ENCODE measurements at places on chromosomes 12 and 14.

DNA sequence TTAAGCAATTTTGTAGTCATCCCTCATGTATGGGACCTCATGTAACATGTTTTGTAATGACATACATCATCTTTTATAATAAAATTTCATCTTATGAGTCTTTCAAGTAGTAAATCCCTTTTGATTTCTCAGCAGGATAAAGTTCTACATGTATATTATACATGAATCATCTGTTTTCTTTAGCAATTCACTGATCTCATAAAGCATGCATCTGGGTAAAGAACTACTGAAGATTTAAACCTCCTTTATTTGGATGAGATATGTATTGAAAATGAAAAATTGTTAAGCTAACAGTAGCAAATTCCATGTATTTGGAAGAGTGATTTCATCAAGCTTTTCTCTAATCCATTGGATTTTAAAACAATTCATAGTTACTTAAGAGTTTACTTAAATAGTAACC, 126.9 kb downstream of the KITLG start:
- no peak for DNase-seq

DNA sequence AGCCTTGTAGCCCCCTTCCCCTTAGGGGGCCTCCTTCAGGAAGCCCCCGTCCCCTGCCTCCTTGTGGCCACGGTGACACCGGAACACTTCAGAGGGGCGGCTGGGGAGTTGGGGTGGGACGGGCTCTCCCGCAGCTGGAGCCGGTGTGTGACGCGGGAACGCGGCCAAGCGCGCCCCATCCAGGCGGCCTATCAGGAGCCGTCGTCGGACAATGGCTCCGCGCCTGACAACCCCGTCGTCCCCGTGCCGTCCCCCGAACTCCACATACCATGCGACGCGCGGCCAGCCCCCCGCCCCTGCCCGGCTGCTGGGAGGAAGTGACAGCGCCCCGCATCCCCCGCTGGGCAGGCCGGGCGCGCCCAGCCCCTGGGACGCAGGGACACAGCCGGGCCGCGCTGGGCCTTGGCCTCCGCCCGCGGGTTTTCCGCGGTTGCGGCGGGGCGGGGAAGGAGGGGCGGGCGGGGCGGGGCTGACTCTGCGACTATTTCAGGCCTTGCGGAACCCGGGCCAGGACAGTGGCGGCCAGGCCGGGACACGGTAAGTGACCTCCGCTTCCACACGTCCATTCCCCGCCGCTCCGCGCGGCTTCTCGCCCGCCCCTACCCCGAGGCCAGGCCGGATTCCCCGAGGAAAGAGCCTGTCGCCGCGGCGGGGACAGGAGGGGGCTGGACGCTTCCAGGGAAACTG, at the start of gene TNFAIP2:
Gene TNFAIP2 (plus strand): TSS at position 515 of the 687 bp plus-strand sequence. CDS start 2,997 bp downstream, outside the sequence.
- no peak for DNase-seq

DNA sequence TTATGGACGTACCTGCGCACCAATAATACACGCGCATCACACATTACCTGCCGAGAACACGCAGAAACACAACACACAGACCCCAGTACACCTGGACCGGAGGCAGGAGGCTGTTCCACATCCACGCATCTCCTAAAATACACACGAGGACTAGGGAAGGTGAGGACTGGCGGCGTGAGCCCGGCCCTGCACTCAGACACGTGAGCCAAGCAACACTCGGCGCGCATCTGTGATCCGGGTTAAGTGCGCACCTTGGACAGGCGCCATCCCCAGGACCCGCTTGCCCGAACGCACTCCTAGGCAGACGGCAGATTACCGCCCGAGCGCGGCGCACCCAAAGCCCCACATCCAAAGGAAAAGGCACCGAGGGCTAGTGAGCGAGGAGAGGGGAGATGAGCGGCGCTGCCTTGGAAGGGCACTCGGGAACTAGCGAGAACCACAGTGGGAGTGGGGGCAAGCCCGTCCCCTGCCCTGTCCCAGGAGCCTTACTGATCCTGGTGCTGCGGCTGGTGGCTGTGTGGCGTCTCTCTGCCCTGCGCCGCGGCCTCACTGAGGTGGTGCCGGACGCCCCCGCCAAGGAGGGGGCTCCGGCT, 417 bp downstream of the GLS2 start:
- DNase-seq: no peak

GRCh38 chr12:118840399-118840798, 140.9 kb upstream of the SRRM4 start:
- DNase-seq: no peak

DNA sequence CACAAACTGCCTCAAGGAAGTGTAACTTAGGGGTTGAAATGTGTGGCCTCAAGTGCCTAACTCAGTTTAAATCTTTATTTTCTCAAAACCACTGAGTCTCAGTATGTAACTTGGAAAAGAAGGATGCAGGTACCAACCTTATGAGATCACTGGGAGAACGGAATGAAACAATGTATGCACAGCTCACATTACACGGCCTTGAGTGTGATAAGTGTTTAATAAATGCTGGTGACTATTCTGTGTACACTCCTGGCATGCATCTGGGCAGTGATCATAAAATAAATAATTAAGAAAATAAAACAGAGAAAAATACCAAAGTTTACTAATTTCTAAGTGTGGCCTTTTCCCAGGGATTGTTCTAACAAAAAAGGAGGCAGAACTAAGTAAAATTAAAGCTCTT, 974.5 kb upstream of the FLRT2 start:
- no peak for DNase-seq

DNA sequence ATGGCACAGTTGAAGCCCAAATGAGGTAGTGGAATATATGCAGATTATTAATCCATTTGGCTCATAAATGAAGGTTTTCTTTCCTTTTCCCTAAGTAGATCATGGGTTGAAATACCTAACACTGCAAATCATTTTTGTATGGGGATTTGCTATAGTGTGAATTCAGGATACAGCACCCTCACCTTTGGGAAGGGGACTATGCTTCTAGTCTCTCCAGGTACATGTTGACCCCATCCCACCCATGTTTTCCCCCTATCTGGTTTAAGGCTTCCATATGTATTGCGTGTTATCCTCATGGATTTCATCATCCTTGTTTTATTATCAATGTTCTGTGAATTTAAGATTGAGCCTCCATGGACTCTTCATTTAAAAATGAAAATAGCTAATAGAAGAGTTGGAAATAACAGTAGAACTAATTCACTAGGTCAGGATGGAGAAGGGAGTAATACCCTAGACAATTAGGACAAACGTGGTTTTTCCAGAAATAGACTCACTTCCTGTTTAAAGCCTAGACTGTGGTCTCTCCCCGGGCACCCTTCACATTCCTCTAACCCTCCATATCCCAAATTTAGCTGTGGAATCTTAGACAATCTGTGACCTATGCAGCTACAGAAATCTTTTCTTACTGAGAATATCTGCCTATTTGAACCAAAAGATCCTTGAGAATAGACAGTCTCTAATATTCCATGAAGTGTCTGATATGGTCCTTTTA, 56.5 kb downstream of the DAD1 start:
- no peak for DNase-seq

DNA sequence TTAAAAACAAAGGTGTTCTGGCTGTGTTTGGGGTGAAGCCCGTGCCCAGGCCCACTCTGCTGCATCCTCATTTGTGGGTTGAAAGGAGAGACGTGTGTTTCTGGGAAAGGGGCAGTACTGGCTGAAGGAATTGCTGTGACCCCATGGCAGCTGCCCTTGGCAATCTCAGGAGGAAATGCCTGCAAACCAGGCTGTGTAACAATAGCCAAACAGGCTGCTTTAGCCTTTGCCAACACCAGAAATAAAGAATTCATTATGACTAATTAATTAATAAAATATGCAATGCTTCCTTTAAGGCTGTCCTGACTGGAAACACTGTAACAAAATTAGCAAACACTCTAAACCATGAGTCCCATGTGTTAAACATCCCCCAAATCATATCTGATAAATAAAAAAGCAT, 53.0 kb upstream of the KRR1 start:
- DNase-seq: no peak

DNA sequence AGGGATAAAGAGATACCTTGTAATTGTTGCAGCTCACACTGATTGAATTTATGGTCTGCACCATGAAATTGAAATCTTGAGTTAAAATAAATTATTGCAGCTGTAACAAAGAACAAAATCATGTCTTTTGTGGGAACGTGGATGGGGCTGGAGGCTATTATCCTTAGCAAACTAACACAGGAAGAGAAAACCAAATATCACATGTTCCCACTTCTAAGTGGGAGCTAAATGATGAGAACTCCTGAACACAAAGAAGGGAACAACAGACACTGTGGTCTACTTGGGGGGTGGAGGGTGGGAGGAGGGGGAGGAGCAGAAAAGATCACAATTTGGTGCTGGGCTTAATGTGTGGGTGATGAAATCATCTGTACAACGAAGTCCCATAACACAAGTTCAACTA, 22.6 kb downstream of the ERP27 start:
- no peak for DNase-seq

DNA sequence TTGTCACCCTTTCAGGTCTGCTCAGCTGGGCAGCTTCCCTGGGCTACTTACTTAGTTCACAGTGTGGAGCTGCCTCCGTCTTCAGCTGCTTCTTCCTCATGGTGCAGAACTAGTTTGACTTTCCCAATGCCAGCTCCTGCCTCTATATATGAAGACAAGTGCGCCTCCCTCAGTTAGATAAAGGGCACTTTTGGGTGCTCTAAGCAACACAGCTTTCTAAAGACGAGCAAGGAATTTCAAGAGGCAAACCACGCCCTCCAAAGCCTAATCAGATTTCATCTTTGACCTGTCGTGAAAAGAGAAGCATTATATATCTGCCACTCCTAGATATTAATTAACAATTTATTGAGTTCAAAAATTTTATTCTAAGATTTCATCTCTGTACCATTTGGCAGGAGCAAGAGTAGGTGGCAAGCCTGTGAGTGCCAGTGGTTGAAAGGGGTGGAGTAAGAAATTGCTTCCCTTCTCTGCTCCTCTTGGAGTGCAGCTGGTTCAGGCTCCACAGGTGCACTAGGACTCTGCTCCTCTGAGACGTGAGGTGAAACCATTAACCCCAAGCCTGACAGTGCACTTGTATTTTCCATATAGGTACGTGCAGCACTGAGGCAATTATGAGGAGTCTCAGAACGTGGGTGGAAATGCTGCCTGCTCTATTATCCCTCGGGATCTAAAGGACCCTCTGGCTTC, 2.1 kb upstream of the SLC11A2 start:
- no peak for DNase-seq

GRCh38 chr12:85279449-85280164, 413 bp upstream of the ALX1 start:
- DNase-seq: no peak

DNA sequence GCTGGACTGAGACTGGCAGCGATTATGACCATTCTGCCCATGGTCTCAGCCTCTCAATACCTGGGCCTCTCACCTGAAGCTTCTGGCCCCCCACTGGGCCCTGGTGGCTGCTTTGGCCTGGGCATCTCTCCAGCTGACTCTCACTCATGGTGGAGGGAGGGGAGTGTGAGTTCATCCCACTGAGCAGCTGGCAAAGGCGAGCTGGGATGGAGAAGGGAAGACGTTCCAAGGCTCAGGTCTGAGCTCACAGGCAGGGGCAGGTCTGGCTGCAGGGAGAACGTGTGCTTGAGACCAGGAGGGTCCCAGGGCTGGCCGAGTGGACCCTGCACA, 103.5 kb downstream of the TMEM121 start:
- DNase-seq: no peak

DNA sequence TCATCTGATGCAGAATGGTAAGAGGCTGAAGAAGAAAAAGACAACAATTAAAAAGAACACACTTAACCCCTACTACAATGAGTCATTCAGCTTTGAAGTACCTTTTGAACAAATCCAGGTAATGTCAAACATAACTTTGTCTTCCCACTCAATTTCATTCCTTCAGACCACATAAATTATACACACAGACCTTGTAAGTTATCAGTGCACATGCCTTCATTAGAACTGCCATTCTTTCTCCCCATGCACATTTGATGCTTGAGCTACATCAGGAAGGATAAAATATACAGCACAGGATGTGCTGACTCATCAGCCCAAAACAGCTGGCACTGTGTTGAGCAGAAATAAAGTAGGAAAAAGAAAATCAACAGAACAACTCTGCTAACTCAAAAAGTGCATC, 246.7 kb downstream of the PAWR start:
- no peak for DNase-seq

DNA sequence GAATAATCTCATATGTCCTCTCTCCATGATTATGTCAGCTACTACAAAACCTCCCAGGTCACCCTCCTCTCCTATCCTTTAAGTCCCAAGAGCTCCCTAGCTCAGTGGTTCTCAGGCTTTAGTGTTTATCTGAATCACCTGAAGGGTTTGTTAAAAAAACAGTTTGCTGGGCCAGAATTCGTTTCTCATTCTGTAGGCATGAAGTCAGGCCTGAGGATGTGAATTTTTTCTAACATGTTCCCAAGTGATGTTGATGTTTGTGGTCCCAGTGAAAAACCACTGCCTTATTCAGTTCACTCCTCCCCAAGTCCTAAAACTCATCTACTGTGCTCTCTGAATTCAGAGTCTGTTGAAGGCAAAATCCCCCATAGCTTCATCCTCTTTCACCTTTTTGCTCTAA, 241.4 kb downstream of the ETNK1 start:
- no peak for DNase-seq

DNA sequence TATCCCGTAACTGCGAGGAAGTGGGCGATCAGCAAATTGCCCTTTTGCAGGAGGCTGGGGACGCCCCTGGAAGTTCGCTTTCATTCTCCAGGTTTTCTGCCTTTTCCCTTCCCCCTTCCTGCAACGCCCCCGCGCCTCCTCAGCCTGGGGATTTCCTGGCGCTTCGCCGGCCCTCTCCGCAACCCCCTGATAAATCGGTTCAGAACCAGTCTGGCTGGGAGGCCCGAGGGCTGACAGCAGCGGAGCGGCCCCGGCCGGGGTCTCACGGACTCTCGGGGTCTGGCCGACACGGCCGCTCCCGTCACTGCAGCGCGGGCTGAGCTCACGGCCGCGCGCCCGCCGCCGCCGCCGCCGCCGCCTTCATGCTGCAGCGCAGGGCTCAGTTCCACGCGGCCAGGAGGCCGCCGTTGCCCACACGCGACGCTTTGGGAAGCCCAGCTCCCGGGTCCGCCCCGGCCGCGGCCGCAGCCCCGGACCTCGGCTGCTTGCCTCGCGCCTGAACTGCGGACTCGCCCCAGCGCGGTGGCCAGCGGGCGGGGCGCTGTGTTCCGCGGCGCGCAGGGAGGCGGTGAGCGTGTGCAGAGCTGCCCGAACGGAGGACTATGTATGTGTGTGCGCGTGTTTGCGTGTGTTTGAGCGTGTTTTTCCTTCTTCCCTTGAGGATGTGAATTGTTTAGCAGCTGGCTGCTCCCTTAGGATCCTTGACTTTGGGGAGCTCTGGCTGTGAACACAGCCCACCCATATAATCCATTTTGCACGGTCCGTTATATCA, at the start of gene LRFN5:
Gene LRFN5 (plus strand): TSS at position 345 of the 772 bp plus-strand sequence.
- DNase-seq: no peak

GRCh38 chr12:52395761-52396434, 10.2 kb downstream of the KRT82 start:
- DNase-seq: no peak

DNA sequence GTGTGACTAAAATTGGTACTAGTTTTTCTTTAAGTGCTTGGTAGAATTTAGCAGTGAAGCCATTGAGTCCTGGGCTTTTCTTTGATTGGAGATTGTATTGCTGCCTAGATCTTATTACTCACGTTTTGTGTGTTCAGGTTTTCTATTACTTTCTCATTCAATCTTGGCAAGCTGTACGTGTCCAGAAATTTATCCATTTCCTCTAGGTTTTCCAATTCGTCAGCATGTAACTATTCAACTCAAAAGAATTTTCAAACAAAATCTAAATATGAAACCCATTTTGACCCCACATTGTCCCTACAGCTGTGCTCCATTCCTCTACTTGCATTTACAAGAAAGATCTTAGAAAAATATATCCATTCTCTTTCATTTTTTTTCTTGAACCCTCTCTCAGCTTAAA, 1613.4 kb upstream of the SEL1L start:
- DNase-seq: no peak

GRCh38 chr12:325906-326305, 63.2 kb downstream of the KDM5A start:
- DNase-seq: no peak
